ENCODE measurements at places on chromosomes 12 and 14.

GRCh38 chr12:75816897-75817296, 214.7 kb downstream of the PHLDA1 start:
- DNase-seq: no peak

GRCh38 chr12:44159216-44159615, 323.3 kb downstream of the TMEM117 start:
- DNase-seq: no peak

GRCh38 chr12:10392394-10392930, 2.6 kb upstream of the KLRK1 start:
- DNase-seq: no peak

DNA sequence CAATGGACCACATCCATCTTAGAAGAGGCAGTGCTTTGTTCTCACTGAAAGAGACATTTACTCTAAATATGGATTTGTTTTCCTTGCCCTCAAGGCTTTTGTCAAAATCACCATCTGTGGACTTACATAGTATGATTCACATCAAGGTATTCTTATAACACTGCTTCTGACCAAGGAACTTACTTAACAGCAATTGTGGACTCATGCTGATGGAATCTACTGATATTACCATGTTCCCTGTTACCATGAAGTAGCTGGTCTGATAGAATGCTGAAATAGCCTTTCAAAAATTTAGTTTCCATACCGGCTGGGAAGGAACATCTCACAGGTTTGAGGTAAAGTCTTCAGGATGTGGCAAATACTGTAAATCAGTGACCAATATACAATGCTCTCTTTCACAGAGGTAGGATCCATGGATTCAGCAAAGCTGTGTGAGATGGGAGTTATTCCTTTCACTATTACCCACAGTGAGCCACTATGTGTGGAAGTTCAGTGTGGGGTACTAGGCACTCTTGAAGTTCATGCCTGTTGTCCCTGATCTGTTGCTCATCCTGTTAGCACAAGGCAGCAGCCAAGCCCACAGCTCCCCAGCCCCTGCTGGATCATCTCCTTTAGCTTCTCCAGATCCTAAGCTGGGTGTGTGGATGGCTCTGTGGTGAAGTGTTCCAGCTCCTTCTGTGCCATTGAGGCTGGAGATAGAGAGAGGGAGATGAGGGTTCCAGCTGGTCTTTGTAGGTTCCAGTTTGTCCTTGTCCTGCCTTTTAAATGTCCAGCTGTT, 126.4 kb downstream of the ATP23 start:
- no peak for DNase-seq

- no peak for DNase-seq
These were observed 83.9 kb downstream of the GPATCH2L start for GRCh38 chr14:76235628-76236027.

DNA sequence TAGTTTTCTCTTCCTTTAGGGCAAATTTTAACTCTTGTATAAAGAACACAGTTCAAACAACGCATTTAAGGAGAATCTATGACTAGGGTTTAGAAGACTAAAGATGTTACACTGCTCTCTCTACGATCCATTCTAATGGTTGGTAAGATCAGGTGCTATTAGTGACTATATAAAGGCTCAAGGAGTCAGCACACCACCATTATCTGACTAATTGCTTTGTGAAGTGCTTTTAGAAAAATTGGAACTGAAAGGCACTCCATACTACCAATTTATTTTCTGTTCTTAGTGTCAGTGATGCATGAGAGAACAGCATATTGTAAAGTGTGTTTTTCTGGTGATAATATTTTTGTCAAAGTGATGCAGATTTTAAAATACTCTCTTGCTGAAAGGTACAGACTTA, 136.8 kb downstream of the SYT1 start:
- DNase-seq: no peak

DNA sequence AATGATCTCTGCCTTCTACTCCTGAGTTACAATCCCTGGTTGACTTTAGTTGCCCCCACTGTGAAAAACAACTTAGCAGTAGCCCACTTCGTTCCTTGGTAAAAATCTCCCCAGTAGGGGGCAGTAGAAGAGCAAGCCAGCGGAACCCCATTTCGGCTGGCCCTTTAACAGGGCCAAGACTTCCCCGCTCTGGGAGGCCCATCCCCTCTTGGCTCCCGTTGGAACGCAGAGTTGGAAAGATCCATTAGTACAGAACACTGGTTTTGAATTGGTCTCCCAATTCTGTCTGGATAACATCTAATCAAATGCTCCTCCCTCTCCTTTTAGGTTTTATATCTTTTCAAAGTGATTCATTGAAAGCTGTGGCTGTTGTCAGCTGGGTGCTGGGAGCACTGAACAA, 1133.3 kb downstream of the BCL11B start:
- peak; percentile 24 for DNase-seq

- DNase-seq: no peak
These were observed 62.4 kb downstream of the TMX1 start for GRCh38 chr14:51302295-51303030.

DNA sequence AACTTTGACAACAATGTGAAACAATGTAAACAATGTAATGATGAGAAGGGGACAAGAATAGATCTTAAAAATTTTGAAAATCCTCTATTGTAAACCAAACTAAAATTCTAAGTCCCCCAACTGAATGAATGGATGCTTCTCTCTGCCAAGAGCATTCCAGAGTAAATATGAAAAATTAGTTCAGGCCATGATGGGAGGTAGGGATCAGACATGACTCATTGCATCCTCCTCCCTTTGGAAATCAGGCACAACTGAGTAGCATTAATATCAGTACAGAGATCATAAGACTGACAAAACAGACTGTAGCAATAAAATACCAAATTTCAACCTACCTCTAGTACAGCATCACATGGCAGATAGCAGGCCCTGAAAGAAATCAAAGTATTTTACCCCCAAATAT, 559.9 kb downstream of the C12orf50 start:
- no peak for DNase-seq

- DNase-seq: no peak
These were observed 210.1 kb upstream of the DAAM1 start for GRCh38 chr14:58978343-58978742.

DNA sequence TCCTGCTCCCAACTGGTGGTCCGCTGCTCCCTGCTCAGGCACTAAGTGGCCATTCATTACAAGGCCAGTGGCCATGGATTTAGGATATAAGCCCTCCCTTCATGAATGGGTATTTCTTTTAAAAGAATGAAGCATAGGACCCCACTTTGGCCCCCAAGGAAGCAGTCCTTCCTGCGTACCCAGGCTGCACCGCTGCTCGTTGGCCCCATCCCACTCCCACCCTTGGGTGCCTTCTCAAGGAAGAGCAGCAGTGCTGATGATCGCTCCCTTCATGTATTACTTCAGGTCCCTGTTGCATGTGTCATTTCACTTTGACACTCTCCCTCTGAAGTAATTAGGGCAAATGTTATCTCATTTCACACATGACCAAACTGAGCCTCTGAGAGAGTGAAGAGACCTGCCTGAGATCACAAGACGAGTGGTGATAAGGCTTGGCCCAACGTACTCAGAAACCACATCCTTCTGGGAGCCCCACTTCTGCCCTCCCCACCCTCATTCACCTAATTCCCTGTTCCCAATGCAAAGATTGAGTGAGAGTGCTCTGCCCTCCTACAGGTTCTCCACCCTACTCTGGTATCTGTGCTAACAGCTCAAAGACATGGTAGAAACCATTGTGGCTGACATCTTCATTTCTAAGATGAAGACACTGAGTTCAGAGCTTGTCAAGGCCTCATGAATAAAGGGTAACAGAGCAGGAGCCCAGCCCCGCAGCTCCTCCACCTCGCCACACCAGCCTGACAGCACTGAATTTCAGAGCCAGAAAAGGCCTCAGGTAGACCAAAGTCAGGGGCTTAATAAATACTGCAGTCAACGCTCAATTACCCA, 10.3 kb upstream of the KRT2 start:
- DNase-seq: no peak

DNA sequence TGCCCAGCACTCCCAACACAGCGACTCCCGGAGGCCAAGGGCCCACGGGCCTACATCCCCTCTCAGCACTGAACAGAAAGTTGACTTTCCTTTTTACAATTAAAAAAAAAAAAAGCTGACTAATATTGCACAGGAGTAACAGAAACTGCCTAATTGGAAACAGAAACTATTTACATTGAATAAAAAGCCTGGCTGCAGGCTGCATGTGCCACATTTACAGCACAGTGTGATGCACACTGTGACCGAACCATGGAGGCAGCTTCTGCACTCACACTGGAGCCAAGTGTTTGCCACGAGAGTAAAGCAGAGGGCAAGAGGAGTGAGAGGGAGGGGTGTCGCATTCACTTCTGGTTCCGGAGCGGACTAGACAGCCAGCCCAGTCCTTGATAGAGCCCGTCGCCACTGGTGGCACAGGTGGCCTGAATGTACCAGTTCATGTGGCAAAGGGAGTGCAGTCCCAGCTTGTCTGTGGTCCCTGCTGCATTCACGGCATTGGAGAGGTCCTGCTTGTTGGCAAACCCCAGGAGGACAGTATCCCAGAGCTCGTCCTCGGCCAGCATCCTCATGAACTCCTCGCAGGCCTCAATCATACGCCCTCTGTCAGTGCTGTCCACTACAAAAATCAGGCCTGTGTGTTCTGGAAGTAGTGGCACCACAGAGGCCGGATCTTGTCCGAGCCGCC, 59.2 kb downstream of the SPPL3 start:
- no peak for DNase-seq

GRCh38 chr12:48954841-48955501, 2.3 kb downstream of the ARF3 start:
- no peak for DNase-seq

Measured in stimulated activated CD4-positive, alpha-beta T cell treated with anti-CD3 and anti-CD28 coated beads, Interleukin-1b, Interleukin-23, amount 100 ng/mL, for 1 hour (primary cell).